Neural crest cell (in vitro differentiated cells): ENCODE measurements at places on chromosomes 16 and 17. TPM values are rescaled to one million over a fixed set of nuclear protein-coding genes. Genes with fewer than 3 reads are reported as not detected.

SLFN11 gene
- total RNA-seq, result 17.6 and 20.2 TPM in 2 replicates

TNK1 gene
- total RNA-seq, result 0.21 and 0.43 TPM in 2 replicates

SPATA22 gene
- total RNA-seq, result not detected in 2 replicates

MRTFB gene
- 54.8 and 58.3 TPM in 2 replicates for total RNA-seq

TBC1D3C gene
- total RNA-seq, result not detected in 2 replicates

SLC22A31 gene
- total RNA-seq, result 1.3 and 1.4 TPM in 2 replicates

- DNase-seq, result no peak
These were observed 11.9 kb upstream of the COL1A1 start for GRCh38 chr17:50213026-50214022.

GRCh38 chr17:28685366-28685765, 23.4 kb downstream of the SUPT6H start:
- DNase-seq, result no peak

DNA sequence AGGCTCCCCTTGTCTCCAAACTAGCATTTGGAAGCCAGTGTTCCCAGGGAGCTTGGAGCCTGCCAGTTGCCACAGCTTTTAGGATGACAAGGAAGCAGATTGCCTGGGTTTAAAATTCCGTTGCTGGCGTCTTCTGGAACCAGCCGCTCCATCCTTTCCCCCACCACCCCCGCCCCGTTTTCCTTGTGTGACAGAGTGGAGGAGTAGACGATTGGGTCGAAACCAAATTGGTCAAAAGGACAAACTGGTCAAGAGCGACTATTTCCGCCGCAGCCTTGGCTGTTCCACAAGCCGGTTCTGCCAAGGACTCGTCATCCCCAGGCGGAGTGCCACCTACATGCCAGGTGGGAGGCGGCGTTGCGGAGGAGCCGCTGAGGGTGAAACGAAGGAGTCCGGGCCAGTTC, 91.1 kb downstream of the RPA1 start:
- no peak for DNase-seq

DNA sequence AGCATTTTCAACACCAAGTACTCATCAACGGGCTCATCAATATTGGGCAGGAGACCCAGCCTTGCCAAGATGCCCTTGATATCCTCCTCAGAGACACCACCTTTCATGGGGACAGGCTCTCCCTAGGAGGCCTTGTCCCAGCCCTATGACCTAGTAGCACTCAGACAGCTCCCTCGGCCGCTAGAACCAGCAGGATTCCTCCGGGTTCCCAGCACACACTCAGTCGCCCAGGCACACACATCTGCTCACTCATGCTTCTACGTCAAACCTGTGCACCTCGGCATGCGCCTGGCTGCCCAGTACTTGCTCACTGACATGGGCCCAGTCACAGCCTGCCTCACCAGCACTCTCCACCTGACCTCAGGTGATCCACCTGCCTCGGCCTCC, 17.0 kb downstream of the SRCIN1 start:
- no peak for DNase-seq

- peak; percentile 72 for DNase-seq
These were observed 176.2 kb upstream of the FAM20A start for GRCh38 chr17:68777243-68777855.

DNA sequence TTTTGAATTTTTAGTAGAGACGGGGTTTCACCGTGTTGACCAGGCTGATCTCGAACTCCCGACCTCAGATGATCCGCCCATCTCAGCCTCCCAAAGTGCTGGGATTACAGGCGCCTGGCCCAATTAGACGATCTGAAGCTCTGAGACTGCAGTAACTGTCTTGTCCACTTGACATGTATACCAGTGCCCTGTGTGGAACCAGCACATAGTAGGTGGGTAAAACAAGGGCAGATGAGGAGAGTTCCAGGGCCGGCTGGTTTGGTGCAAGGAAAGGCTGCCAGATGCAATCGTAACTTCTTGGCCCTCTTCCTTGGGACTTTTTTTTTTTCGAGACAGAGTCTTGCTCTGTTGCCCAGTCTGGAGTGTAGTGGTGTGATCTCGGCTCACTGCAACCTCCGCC, 3.1 kb downstream of the C17orf113 start:
- DNase-seq, result no peak

- DNase-seq, result no peak
These were observed 1502.9 kb downstream of the CDH11 start for GRCh38 chr16:63618896-63619485.

GRCh38 chr16:85378145-85379040, 234.7 kb upstream of the GSE1 start:
- no peak for DNase-seq

DNA sequence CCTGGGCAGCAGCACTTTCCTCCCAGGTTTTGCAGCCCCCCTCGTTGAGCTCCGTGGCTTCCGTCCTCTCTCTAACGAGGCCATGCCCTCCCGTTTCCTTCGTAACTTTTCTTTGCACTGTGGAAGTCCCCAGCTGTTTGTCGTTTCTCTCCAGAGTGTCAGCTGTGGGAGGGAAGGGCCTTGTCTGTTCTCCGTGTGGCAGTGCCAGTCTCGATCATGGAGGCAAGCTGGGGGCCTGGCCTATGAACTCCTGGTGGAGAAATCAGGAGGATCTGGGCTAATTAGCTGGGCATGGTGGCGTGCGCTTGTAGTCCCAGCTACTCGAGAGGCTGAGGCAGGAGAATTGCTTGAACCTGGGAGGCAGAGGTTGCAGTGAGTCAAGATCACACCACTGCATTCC, 28.3 kb downstream of the TBCD start:
- DNase-seq, result no peak

- DNase-seq, result peak; percentile 58
These were observed 22.2 kb upstream of the PEMT start for GRCh38 chr17:17613708-17614114.
